ENCODE measurements at places on chromosomes 4 and X. TPM values are rescaled to one million over a fixed set of nuclear protein-coding genes. Genes with fewer than 3 reads are reported as not detected.
A peak's percentile ranks its signal among the peaks of the same experiment; 100 is the strongest.

The PAGE1 gene
- total RNA-seq: not detected

The CXXC4 gene
- total RNA-seq: 5.9 TPM

The CCDC149 gene
- 14.7 TPM for total RNA-seq

The CT45A8 gene
- total RNA-seq: not detected

The HTATSF1 gene
- total RNA-seq: 11.2 TPM

The MAP7D2 gene
- total RNA-seq: 0.84 TPM

- peak; percentile 93 for DNase-seq
Observed at GRCh38 chr4:139554893-139555704, 920 bp downstream of the SETD7 start.

GRCh38 chr4:100948911-100949310, 398.4 kb downstream of the PPP3CA start:
- DNase-seq: no peak

DNA sequence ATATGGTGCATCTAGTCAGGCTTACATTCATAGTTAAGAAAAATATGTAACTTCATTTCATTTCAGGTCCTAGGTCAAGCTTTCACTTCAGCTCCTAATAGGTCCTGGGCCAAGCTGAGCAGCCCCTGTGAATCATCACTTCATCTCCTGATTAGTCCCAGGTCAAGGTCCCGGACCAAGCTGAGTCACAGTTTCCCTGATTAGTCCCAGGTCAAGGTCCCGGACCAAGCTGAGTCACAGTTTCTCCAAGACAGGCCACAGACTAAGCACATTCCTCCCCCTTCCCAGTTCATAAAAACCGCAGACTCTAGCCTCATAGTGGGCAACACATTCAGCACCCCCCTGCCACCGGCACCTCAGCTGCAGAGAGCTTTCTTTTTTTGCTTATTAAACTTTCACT, 1331.8 kb downstream of the PCDH19 start:
- no peak for DNase-seq

GRCh38 chrX:108811891-108812290, 75.5 kb upstream of the IRS4 start:
- no peak for DNase-seq

DNA sequence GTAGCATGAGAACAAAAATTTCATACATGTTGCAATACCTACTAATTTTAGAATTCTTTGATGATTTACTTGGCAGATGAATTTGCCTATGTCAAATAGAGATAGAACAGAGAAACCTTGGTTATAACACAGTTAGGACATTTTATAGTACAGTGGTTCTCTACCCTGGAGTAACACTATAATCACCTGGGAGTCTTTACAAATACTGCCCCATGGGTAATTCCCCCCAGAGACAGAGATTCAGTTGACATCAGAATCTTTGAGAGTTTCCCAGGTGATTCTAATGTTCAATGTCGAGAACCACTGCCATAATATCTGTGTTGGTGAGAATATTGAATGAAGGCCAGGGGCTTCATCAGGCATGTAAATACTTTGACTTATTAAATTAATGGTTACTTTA, 401.3 kb upstream of the NDST4 start:
- DNase-seq: no peak

- no peak for DNase-seq
Observed at GRCh38 chr4:104575278-104575677, 80.6 kb upstream of the CXXC4 start.

DNA sequence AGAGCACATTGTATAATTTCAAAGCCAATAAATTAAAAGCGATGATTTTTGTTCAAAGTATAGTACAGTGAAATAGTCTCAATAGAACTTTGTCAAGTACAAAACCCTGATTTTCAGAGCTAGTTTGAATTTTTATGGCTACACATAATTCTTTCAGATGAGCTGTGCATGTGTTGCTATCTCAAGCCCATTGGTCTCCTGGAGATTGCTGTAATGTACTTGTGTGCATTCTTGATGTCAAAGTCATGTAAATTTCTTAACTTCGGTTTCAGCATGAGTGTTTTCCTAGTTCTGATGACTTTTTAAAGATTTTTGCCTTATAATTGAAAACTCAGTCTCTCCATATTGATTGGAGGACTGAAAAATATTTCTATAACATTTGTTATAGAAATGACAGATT, 200.8 kb downstream of the CEP135 start:
- no peak for DNase-seq

DNA sequence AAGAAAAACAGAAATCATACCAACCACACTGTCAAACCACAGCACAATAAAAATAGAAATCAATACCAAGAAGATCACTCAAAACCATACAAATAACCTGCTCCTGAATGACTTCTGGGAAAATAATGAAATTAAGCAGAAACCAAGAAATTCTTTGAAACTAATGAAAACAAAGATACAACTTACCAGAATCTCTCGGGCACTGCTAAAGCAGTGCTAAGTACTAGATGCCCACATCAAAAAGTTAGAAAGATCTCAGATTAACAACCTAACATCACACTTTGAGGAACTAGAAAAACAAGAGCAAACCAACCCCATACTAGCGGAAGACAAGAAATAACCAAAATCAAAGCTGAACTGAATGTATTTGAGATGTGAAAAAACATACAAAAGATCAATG, 33.2 kb downstream of the AWAT2 start:
- no peak for DNase-seq

DNA sequence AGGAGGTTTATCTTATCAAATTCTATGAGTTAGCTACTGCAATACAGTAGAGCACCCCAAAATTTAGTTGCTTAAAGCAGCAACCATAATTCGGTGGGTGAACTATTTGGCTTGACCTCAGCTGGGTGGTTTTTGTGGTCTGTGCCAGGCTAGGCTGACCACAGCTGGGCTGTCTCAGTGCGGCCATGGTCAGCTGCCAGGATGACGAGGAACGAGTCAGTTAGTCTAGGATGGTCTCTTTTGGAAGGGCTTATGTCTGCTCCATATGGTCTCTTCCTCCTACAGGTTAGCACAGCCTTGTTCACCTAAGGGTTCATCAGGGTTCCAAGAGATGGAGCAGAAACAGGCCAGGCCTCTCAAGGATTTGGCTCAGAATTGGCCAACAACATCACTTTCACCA, 210.4 kb downstream of the PALLD start:
- DNase-seq: no peak

DNA sequence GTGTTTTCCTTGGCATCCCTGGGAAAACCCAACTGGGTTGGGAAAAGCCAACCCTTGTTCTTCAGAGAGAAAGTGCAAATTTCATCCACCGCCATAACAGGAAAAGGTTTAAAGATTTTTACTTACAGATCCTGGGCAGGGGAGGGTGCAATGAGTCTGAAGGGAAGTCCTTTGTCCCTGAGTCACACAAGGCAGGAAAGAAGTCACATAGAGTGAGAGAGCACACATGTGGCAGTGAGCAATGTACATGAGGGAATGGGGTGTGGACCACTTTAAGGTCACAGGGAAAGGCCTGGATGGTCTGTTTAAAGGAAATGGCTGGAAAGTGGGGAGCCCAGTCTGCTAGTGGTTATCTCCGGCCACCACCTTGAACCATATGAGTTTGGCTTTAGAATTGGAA, 248.9 kb downstream of the HS3ST1 start:
- no peak for DNase-seq

DNA sequence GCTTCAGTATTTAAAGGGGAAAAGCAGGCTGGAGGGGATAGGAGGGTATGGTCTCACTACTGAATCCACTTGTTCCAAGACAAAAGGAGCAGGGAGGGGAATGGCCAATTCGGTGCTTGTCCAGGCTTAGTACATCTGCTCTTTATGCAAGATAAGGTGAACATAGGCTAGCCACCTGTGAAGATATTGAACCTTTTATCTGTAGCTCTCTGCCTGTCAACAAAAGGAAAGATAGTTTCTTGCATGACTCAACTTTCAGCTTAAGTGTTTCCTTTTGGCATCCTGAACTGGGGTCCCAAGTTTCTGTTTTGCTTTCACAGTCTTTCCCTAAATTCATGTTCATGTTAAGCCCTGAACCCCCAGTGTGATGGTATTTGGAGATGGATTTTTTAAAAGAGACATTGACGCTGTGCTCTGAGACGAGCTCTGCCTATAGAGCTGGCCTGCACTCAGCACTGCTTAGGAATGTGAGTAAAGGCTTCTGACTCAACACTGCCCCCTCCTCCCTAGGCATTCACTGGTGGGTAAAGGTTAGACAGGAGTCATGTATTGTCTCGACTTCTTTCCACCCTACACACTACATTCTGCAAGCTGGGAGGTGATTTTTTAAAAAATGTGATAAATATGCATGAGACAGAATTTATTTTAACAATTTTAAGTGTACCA, 28.2 kb downstream of the FAM149A start:
- no peak for DNase-seq
